HCEC 1CT (cell line): ENCODE measurements at places on chromosomes 5 and 9.

- DNase-seq, result no peak
Observed at GRCh38 chr9:126982215-126983002, 67.8 kb downstream of the RALGPS1 start.

- DNase-seq, result peak; percentile 72
Observed at GRCh38 chr9:80552931-80553330, 981.2 kb downstream of the TLE4 start.

DNA sequence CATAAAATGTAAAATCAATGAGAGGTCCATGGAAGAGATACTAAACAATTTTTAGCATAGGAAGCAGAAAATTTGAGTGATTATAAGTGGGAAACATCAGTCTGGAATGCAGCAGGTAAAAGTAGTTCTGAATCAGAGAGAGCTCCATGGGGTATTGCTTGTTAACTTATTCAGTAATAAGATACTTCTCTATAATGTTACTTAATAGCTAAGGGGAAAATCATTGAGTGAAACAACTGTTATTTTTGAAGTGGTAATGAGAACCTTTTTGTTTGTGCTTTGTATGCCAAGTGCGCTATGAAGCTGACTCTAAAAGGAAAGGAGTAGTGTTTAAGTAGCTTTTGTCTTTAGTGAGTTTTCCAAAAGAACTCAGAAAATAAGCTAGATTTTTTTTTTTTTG lies 95.2 kb downstream of the ERBIN start:
- no peak for DNase-seq

DNA sequence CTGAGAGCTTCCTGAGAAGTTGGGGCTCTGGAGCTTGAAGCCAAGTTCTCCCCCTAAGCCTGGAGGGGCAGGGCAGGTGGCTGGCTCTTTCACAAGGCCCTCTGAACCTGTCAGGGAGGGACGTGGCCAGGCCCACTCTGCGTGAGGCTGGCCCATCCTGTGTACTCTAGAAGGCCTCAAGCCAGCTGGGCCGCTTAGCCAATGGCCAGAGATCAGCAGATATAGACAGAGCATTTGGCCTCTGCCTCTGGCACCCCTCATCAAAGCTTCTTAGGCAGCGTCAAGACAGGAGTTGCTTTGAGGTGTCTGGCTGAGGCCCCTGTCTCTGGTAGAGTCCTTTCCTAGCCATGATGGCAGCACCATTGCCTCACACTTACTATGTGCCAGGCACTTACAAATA lies 105.6 kb downstream of the FGF18 start:
- no peak for DNase-seq

DNA sequence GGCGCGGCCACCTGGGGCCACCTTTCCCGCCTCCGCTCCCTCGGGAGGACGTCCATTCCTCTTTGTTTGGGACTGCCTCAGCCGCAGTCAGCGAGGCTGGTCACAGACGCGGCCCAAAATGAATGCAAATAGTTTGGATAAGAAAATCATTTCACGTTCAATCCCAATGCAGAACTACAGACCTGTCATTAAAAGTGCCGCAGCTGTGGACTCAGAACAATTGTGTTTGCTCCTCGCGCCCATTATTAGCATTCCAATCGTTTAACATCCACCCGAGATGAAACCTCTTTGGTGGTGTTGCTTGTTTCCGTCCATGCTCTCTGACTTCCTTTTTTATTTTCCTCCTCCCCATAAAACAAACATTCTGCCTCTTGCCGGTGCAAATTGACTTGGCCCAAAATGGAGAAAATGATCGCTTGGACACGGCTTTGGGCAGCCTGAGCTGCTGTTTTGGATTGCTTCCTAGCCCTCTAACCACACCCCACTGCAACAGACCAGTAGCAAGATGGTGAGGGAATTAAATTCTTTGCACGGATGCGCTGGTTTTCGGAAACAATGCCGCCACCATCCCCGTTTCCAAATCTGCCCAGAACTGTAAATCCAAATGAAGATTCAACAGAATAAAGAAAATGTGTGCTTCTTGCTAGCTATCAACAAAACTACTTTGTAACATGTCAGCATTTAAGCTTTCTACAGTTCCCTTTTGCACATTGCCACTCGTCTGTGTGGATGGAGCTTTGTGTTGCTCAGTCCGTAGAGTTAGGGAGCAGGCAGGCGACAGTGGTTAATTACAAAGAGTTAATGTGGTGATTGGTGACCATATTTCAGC lies 784 bp downstream of the NLN start:
- DNase-seq, result peak; percentile 74

DNA sequence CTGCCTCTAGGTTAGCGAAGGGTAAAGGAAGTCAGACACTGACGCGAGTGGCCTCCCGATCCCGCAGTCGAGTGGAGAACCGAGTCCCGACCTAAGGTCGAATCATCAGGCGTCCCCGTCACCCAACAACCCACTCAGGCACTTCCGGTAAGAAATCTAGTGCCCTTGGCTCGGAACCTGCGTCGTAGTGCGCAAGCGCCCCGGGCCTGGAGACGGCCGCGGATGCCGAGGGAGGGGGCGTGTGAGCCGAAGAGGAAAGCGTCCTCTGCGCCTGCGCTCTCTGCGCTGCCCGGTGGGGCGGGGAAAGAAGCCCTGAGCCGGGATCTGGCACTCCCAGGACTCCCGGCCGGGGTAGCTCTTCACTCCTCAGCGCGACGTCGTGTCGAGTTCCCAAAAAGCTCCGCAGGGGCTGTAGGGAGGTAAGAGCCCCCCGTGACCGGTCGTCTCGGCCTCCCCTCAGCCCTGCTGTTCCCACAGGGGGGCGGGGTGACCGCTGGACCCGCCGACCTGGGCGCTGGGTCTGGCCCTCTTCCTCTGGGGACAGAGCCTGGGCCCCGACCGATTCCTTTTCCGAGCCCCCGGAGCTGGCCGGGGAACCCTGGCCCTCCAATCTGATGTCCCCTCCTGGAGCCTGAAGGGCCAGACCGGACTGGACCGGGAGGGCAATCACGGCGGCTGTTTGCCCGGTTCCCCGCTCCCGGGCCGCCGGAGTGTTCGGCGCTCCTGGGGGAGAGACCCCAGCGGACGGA lies at the start of gene ZFYVE16:
ZFYVE16 (plus strand) TSS at position 330 of the 749 bp plus-strand sequence. CDS start 26,084 bp downstream, outside the sequence.
- DNase-seq, result peak; percentile 97

- no peak for DNase-seq
Observed at GRCh38 chr5:16673241-16674201, 56.7 kb upstream of the RETREG1 start.

- DNase-seq, result no peak
Observed at GRCh38 chr5:104734046-104734445, 1171.5 kb upstream of the NUDT12 start.

DNA sequence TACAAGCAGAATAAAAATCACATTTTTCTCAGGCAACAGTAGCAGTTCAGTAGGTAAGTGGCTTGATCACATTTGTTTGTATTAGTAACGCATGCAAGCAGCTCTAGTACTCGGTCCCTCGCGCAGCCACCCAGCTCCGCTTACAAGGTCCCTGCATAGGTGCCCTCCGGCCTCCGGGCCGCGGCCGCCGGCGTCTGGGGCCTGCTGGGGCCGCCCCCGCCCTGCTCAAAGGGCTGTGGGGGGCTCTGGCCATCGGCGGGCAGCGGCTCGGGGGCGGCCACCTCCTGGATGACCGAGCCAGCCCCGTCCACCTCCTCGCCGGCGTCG lies 50.2 kb upstream of the UBAC1 start:
- DNase-seq, result no peak

- no peak for DNase-seq
Observed at GRCh38 chr9:99894826-99895225, 11.6 kb upstream of the STX17 start.

DNA sequence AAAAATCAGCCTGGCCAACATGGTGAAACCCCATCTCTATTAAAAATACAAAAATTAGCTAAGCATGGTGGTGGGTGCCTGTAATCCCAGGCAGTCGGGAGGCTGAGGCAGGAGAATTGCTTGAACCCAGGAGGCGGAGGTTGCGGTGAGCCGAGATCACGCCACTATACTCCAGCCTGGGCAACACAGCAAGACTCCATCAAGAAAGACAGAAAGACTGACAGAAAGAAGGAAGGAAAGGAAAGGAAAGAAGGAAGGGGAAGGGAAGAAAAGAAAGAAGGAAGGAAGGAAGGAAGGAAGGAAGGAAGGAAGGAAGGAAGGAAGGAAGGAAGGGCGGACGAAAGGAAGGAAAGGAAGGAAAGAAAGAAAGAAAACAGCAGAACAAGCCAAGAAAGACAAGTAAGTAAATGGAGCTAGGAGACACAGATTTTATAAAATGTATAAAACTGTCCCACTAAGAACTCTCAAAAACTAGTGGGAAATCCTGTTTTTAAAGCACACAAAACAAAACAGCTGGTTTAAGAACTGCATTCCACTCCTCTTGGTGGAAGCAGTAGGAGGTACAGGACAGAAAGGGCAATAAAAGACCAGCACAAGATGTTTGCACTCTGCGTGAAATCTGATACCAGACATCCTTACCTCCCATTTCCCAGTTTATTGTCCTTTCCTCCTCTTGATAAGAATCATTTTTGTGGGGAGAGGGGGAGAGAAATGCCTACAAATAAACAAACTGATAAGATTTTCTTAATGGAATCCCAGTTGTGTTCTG lies 46.7 kb downstream of the MYO10 start:
- DNase-seq, result peak; percentile 66

- no peak for DNase-seq
Observed at GRCh38 chr5:149326611-149327010, 18.7 kb upstream of the GRPEL2 start.

GRCh38 chr9:5879419-5880181 lies 11.1 kb upstream of the MLANA start:
- peak; percentile 73 for DNase-seq

DNA sequence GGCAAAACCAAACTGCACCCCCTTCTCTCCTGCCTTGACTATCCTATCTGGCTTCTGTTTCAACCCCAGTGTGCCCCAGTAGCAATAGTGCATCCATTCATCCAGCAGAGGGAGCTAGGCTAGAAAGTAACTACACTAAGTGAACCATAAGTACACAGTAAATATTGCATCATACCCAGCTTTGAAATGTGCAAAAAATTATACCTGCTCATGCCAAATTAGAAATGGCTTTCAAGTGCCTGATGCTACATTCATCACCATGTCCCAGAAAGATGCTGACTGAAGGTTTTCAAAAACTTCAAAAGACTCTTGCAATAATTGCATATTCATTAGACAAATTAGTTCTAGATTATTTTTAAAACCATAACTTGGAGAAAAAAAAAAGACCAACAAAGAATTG lies 153.5 kb downstream of the PRELID2 start:
- peak; percentile 73 for DNase-seq

DNA sequence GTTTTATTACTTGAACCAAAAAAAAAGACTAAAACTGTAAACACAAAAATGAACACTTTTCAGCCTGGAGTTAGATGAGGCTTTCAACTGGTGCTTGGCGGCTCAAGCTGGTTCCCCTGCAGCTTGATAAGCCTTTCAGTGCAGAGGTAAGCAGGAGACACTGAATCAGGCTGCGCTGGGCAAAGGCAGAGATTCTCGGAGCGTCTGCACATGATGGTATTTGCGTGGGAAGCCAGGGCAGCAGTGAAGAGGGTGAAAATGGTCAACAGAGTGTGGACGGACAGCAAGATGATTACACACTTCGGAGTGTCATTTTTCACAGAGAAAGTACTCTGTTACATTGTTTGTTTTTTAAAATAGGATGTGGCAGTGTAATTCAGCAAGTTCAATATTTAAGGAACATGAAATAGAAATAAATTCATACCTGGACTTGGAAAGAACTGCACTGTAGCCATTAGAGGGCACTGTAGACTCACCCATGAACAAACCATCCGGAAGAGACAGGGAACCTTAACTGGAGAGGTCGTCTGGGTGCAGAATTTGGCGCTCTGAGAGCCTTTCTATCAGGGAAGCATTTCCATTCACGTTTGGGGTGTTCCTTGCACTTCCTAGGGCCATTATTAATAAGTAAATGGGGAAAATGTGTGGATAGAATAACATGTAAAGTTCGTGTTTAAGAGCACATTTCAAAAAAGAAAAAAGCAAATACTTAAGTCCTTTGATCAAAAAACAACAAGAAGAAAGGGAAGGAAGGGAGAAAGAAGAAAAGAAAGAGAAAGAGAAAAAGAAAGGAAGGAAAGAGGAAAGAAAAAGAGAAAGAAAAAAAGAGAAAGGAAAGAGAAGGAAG lies 69.8 kb downstream of the ICE1 start:
- peak; percentile 56 for DNase-seq

DNA sequence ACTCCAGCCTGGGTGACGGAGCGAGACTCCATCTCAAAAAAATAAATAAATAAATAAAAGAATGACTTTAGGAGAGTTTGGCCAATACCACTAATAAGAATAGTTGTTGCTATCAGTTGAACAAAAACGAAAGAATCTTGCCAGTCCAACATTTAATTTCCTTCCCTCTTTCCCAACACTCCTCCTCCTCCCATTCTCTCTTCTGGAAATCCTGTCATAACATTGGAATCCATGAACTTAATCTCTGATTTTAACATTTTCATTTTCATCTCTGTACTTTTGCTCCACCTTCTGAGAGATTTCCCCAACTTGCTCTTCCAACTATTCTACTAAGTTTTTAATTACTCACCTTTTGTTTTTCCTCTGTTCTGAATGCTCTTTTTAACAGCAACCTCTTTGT lies 42.8 kb upstream of the CDK20 start:
- no peak for DNase-seq

DNA sequence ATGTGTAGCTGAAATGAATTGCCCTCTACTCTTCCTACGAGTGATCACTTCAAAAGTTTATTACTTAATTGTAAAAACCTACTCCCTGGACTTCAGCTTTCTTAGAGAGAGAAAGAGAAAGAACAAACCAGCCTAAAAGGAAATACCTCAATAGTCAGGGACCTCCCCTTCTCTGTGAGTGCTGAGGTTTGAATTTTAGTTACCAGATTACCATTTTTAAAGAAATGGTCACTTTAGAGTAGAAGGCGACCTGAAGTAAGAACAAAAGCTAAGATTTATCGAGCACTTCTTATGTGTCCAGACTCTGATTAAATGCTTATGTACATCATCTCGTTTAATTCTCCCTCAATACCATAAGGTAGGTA lies 11.3 kb downstream of the RAPGEF1 start:
- DNase-seq, result no peak

- DNase-seq, result peak; percentile 78
Observed at GRCh38 chr9:76441551-76442322, 17.2 kb upstream of the GCNT1 start.

- DNase-seq, result no peak
Observed at GRCh38 chr5:120240706-120241105, 223.4 kb upstream of the PRR16 start.

- no peak for DNase-seq
Observed at GRCh38 chr5:3429962-3430361, 165.7 kb upstream of the IRX1 start.

DNA sequence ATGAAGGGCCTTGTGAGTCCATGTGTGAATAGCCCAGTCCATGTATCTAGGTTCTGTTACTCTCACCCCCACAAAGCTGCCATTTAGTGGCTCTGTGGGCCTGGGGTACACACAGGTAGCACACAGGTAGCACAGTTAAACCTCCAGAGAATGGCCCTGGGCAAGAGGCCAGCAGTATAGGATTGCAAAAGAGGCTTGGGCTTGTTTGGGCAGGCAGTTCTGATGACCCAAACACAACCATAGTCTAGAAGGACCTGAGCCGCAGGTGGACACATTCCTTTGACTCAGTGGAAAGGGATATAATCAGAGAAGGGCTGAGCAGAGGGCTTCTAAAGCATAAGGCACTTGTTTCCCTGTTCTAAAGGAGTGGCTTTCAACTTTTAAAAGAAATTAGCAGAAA lies 326.8 kb upstream of the SGCD start:
- DNase-seq, result no peak

- DNase-seq, result no peak
Observed at GRCh38 chr9:249025-249424, 34.4 kb downstream of the DOCK8 start.
